ENCODE measurements at places on chromosomes 3 and 15.

- no peak for ATAC-seq
These were observed 531.4 kb downstream of the FOXP1 start for GRCh38 chr3:71051893-71052687.

DNA sequence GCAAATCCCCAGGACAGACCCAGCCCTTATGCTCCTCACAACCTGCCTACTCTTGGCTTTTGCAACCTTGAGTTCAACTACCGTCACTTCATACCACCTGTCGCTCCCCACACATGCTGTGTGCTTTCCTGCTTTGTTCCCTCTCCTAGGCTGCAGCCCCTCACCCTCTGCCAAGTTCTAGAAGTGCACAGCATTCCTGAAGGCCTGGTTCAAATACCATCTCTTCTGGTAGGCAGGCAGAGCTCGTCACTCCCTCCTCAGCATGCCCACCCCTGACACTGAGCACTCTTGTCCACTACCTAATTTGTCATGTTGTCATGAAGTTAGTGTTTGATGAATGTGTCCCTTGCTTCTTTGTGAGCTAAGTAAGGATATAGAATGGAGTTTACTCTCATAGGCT lies 129.6 kb downstream of the SEMA6D start:
- ATAC-seq: no peak

GRCh38 chr3:111763001-111763471 lies 96.0 kb upstream of the PHLDB2 start:
- ATAC-seq: no peak

DNA sequence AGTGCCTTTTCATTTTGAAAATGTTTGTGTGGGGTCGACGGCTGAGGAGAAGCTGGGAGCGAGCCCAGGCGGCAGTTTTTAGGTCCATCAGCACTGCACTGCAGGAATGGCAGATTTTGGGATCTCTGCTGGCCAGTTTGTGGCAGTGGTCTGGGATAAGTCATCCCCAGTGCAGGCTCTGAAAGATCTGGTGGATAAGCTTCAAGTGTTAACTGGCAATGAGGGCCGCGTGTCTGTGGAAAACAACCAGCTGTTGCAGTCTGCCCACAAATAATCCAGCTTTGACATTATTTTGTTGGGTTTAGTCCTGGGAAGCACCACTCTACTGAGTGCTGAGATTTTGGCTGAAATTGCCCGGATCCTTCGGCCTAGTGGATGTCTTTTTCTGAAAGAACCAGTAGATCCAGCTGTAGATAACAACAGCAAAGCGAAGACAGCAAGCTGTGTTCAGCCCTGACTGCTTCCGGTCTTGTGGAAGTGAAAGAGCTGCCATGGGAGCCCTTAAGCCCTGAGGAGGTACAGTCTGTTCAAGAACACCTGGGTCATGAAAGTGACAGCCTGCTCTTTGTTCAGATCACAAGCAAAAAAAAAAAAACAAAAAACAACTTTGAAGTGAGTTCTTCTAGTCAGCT lies 13.1 kb upstream of the ANP32A start:
- ATAC-seq: no peak

DNA sequence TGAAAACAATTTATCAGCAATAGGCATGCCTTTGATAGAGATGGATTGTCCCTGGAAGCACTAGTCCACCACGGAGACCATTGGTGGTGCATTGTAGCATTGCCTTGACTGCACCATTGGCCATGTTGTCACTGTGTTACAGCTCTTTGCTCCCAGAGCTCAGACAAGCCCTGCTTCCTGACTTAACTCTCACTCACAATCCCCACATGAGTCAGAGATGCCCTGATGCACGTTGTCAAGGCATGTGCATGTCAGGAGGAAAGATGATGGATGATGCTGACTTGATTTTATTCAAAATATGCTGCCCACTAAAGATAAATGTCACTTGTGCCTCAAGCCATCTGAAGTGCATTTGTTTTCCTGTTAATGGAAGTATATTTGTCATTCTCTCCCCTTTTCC lies 266.1 kb downstream of the ARRDC4 start:
- ATAC-seq: no peak

- ATAC-seq: peak; percentile 51
These were observed 98.3 kb upstream of the VGLL3 start for GRCh38 chr3:87088993-87089841.

DNA sequence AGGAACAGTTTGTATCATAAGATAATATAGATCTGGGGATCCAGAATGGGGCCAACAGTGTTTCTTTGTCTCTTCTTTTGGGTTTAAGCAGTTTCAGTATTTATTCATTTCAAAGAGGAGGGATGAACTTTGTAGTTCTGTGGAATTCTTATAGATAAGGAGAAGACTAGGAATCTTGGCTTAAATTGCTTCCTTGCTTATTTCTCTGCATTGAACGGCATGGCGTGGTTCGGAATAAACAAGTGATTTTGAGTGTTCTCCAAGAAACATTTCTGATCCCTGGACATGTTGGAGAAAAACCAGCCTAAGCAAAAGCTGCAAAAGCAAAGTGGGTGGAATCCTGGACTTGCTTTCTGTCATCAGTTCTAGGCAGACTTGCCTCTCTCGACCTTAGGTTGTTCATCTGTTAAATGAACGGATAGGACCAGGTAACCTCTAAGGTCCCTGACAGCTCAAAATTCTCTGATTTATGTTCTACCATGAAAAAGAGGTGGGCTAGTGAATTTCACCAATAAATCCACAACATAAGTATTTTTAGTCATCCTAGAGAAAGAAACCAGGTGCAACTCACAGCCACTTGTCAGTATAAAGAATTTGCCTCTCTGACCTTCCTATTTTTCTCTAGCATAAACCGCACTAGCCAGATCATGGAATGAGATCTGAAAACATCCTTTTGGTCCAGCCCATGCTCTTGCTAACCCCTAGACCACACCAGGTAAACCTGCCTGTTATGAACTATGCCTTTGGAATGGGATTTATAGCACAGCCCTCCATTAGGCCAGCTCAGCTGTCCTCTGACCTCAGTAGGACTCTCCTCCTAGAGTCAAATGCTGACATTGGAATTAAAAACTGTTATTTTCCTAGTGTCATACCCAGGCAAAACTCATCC lies 78.8 kb downstream of the CLDN11 start:
- no peak for ATAC-seq

DNA sequence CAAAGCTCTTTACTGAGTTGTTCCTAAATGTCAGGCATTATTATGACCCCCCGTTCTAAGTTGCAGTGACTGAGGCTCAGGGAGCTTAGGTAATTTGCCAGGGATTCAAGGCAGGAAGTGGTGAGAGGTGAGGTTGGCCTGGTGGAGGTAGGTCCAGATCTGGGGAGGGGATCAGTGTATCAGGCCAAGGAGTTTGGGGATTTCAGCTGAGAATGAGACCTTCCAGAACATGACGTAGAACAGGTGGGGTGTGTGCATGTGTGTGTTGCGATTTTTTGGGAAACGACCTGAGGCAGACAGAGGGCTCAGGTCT lies 41.1 kb upstream of the MRPS22 start:
- no peak for ATAC-seq

DNA sequence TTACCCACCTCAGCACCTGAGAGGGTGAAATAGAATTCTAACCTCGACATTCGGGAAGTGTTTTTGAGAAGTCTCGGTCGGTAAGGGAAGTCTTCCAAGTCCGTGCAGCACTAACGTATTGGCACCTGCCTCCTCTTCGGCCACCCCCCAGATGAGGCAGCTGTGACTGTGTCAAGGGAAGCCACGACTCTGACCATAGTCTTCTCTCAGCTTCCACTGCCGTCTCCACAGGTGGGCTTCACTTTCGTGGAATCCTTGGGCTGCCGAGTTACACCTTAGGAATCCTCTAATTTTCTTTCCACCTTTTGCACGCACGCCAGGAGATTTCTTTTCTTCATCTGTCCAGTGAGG lies 775 bp downstream of the CCNDBP1 start:
- ATAC-seq: peak; percentile 32

DNA sequence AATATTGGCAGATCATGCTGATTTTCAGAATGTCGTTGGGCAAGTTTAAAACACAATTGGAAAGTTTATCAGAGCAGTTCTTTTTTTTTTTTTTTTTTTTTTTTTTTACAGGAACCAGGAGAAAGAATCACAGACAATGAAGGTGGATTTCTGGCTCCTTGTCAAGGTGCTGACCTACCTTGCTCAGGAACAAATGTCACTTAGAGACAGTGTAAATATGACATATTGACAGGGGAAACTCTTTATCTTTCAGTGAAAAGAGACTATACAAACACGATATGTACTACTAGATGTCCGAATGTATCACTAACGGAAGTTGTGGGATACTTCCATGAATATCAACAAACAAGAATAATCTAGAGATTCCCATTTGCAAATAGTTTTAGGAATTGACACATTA lies 237.3 kb downstream of the FMN1 start:
- ATAC-seq: no peak

Measured in stimulated activated memory B cell treated with anti-CD40 and anti-IgM and Interleukin-4, amounts not matched to agents 10 μg/mL and 1 μg/mL and 100 μg/mL, for 72 hours (primary cell).